ENCODE measurements at places on chromosomes 2 and 18.

- no peak for DNase-seq
These were observed 58.2 kb upstream of the FZD7 start for GRCh38 chr2:201975434-201975833.

- no peak for DNase-seq
These were observed 113.2 kb upstream of the ZSWIM2 start for GRCh38 chr2:186962085-186962747.

- DNase-seq = no peak
These were observed 13.5 kb upstream of the CCNT2 start for GRCh38 chr2:134905168-134905567.

- DNase-seq = no peak
These were observed 44.2 kb downstream of the CEP192 start for GRCh38 chr18:13035249-13035914.

- no peak for DNase-seq
These were observed 9.0 kb downstream of the VIT start for GRCh38 chr2:36705326-36706020.

GRCh38 chr18:42936289-42936688, 179.2 kb downstream of the RIT2 start:
- DNase-seq = no peak

DNA sequence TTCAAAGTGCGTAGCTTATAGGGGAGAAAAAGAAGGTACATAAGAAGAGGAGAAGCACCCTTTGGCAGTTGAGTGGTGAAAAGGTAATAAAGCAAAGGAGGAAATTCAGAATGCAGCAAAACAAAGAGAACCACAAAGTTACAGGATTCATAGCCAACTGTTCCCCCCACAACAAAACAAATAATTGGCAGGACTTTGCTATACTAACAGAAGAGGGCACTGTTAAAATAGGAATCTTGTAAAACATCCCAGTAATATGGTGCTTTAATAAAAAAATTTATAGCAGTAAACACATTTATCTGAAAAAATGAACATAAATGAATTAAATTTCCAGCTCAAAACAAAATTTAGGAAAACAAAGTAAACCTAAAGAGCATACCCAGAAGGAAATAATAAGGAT, 42.3 kb downstream of the R3HDM1 start:
- no peak for DNase-seq

DNA sequence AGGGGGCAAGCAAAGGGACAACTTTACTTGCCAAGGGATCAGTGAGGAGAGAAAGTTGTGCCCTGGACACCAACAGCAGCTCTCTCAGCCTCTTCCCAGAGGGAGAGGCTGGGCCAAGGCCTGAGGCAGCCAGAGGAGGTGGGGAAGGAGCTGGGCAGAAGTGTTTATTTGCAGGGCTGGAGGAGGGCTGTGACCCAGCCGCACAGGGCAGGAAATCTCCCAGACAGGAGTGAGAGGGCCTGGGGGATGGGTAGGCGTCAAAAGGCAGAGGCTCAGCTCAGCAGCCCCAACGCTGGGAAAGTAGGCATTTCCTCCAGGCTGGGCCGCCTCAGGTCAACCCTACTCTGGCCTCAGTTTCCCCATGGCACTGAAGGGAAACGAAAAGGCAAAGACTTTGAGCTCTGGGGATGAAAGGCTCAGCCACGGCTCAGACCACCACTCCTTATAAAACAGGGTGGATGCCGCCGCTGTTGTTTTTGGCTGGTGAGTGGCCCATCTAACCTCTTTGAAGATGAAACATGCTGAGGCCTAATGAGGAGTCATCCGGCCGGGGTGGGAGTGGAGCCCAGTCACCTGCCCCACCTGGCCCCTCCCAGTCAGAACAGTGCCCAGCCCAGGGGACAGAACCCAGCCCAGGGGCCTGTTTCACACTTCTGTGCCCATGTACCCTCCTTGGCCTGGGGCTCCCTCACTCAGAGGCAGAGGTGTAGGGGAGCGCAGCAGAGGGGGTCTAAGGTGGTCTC, 21.9 kb upstream of the SEMA4C start:
- no peak for DNase-seq

- no peak for DNase-seq
These were observed 20.5 kb downstream of the SLC25A52 start for GRCh38 chr18:31740180-31740579.

- DNase-seq = no peak
These were observed 286.4 kb upstream of the MMADHC start for GRCh38 chr2:149873936-149874335.

DNA sequence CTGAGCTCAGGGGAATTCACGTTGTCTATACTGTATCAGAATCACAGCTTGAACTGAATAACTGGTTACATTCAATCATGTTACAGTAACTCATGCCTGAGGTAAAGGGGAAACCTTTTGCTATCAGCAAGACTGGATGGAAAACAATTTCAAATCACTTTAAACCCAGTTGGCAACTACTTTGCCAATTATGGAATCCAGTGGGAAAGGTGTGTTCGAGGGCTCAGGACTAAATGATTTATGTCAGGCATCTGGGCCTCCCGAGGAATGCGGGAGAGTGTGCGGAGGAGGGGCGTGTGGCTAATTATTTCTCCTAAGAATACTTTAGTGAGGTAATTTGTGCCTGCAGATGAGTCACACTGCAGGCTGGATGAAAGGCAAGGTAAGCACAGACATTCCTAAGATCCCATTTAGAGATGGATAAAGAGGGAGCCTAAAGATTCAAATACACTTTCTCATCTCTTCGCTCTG, 100.1 kb downstream of the HRH4 start:
- DNase-seq = no peak

DNA sequence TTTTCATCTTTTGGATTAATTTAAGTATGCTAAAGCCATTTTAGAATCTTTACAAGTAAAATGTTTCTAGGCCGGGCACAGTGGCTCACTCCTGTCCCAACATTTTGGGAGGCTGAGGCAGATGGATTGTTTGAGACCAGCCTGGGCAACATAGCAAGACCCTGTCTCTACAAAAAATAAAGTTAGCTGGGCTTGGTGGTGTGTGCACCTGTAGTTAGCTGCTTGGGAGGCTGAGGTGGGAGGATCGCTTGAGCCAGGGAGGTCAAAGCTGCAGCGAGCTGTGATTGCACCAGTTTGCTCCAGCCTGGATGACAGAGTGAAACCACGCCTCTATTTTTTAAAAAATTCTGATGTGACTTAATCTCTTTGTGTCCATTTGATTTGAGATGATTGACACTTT, 3.9 kb downstream of the PPM1B start:
- no peak for DNase-seq

- no peak for DNase-seq
These were observed 1.8 kb upstream of the FRZB start for GRCh38 chr2:182868054-182868796.

- DNase-seq = no peak
These were observed 19.4 kb upstream of the PAX3 start for GRCh38 chr2:222318026-222318711.

DNA sequence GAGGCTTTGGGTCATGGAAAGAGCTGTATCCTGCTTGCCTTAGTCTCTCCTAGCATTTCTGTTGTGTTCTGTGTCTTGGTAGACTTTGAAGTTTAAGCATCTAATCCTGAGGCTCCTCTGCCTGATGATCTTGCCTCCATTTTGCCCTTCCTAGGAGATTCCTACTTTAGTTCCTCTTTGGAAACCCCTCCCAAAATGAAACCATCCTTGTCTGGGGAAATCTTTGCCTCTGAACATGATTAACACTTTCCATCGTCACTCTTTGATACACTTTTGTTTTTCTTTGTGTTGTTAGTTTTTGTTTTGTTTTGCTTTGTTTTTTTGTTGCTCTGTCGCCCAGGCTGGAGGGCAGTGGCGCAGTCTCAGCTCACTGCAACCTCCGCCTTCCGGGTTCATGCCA, 9.2 kb downstream of the ATG16L1 start:
- no peak for DNase-seq

DNA sequence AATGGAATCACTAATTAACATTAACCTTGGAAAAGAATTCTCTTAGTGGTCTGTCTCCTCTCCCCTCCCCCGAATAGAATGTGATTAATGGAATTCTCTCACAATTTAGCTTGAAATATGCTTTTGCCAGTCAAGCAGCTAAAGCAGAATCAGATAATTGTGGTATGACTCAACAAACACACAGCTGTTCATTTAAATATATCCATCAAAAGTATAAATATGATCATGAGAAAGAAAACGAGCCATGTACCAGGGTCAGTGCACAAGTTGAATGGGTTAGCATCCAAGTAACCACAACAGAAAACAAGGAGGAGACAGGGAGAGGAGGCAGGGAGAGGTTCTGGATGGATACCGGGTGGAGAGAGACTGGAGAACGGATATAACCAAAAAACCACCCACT, 66.9 kb downstream of the ACVR1 start:
- no peak for DNase-seq

GRCh38 chr2:235046589-235046988, 94.8 kb downstream of the SH3BP4 start:
- DNase-seq = no peak

GRCh38 chr18:8036551-8036950, 469.4 kb downstream of the PTPRM start:
- DNase-seq = no peak

- DNase-seq = no peak
These were observed 28.8 kb downstream of the PKDCC start for GRCh38 chr2:42076357-42077225.

DNA sequence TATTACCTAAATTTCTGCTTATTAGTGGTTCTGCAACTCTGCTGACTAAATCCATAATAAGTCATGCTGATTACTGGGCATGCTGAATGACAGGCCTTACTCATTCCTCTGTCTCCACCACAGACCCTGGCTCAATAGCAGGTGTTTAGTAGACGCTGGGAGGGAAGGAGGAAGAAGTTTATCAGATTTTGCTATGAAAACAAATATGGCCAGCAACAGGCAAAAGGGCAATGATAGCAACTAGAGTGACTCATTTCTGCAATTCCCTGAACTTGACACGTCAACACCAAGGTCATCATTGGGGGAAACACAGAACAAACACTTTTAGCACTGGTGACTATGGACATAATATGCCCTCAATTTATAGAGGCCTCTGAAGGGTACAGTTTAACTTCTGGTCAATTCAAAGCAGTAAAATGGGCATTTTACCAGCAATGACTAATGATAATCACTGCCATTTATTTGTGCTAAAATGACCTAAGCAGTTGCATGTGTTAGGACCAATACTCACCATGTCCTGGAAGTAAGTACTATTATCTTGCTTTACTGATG, 35.2 kb downstream of the TMEM163 start:
- no peak for DNase-seq

DNA sequence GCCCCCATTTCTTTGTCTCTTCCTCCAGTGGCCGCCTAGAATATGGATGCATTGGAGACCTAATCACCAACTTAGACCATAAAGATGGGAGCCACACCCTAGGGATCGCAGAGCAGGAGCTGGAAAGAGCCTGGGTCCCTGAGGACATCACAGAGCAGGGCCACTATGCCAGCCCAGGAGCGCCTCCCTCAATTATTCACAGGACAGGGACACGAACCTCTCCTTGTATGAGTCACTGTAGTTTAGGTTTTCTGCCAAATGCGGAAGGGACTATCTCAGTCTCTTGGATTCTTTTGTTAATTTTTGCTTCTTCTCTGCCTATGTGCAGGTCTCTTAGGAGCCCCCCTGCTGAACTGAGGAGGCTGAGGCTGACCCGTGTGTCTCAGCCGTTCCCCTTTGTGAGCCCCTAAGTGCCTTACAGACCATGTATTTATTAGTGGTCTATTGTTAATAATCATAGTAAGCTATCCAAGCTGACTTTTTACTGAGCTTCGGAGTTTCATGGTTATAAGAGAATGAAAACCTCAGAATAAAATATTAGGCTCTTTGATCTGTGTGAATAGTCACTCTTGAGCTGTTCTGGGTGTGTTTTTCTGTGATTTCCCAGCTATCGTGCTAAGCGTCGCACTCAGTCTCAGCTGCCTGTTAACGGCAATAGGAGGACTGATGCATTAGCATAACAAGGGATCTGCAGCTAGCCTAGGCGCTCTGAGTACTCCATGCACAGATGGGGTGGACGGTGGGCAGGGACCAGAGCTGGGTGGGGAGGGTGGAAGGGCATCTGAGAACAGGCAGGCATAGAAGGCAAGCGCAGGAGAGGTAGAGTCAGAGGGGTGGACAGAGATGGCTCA, 12.7 kb upstream of the PTPN4 start:
- DNase-seq = no peak

DNA sequence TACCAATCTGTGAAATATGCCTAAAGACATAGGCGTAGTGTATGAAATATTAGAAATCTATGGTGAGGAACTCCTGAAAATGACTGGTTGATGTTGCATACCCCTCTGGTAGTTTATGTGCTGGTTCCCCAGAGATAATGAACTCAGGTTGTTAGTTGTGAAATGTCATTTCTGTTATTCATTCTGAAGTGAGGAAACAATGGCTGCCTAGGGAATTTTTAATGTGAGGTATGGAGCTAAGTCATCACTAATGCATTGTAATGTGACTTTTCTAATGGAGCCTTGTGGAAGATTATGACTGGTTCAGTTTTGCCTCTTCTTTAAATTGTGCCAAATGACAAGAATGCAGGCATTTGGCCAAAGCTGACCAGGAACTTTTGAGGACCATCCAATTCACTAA, 61.6 kb upstream of the RAB27B start:
- no peak for DNase-seq

DNA sequence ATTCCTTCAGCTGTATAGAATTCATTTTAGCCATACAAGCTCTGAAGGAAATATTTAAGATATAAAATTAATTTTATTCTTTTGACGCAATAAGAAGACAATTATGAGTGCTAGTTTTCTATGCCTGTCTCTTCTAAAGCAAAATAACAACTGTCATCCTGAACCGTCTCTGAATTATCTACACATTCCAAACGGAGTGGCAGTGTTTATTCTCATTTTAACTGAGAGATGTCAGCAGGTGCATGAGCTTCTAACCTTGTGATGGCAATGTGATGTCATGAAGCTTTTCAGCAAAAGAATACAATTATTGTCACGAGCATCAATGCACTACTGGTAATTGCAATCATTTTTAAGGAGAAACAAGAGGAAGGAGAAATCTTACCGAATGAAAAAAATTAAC, 274.8 kb downstream of the SPAG16 start:
- no peak for DNase-seq

- DNase-seq = no peak
These were observed 85.6 kb upstream of the HAAO start for GRCh38 chr2:42877936-42878335.

GRCh38 chr18:51196118-51196810, 1.2 kb downstream of the MEX3C start:
- DNase-seq = no peak

DNA sequence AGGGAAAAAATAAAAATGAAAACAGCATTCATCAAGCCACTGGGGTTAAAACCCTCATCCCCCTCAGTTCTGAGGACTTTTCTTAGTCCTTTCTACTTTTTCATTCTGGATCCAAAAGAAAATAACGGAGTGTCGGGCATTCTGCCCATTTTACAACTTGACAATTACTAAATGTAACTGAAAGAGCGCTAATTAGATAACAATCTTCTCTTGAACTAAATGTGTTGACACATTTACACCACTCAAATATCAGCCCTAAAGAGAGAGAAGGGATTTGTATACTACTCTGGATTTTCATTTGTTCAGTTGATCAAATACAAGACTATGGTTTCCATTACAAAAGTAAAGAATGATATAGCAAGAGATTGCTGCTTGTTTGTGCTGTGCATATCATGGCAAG, 27.5 kb downstream of the ABCA12 start:
- DNase-seq = no peak

Data from bone marrow (tissue), 2 donors.